ENCODE measurements at places on chromosomes 5 and 9.

DNA sequence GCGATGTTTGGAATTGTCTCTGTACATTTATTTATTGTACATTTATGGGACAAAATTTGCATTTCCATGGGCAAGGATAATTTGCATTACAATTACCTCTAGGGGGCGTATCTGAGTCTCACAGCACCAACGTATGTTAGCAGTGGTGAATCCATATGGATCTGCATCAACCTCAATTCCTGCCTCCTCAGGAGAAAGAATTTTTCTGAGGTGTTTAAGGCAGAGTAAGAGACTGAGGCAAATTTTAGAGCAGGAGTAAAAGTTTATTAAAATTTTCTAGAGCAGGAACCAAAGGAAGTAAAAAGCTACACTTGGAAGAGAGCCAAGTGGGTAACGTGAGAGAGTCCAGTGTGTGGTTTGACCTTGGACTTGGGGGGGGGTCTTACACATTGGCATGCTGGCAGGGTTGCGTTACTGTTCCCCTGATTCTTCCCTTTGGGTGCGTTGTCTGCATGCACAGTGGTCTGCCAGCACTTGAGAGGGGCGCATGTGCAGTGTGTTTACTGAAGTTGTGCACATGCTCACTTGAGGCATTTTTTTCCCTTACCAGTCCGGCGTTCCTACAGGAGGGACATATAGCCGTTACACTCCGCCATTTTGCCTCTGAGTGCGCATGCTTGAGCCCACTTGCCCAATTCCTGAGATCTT, 21.0 kb upstream of the RAB14 start:
- DNase-seq = no peak

- DNase-seq = no peak
Observed at GRCh38 chr5:1292139-1292538, 2.7 kb downstream of the TERT start.

DNA sequence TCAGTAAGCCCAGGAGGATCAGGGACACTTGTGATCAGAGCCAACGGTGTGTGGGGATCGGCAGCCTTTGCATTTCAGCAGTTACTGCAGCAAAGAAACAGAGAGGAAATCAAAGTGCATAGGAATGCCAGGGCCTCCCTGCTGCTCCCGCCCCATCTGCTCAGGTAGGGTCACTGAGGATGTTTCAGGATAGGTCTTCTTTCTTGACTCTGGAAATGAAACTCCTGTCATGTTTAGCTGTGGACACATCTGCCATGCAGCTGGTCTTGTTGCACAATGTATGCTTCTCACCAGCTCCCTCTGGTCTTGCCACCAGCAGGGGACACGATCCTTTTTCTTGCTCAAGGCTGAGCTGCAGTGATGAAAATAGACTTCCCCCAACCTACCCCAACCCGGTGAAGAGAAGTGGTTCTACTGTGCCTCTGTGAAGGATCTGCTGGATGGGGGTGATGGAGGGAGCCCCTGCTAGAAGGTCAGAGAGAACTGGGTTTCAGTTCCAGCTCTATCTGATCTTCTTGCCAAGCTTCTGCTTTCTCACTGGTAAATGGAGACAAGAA, 185.2 kb upstream of the KLF4 start:
- DNase-seq = no peak

DNA sequence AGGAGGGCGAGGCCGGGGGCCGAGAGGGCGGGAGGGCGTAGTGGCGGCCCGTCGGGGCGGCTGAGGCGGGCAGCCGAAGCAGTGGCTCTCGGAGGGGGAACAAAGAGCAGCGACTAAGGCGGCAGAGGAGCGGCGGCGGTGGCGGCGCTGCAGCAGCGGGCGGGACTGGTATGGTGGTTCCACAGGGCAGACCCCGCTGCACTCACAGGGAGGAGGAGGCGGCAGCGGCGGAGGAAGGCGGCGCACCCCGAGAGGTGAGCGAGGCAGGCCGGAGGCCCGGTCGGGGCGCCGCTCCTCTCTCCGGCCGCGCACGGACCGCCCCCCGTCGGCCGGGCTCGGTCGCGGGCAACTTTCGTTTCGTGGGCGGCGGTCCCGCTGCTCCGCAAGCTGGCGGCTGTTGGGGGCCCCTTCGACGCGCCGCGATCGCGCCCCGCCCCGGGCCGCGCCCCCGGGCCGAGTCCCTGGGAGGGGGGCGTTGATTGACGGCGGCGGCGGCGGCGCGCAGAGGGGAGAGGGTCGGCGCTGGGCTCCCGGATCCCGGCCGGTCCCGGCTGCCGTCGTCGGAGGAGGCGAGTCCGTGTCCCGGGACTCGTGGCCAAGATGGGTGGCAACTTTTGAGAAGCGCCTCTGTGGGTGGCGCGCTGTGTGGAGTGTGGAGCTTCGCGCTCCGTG, 467 bp downstream of the CNOT6 start:
- DNase-seq = peak; percentile 62

DNA sequence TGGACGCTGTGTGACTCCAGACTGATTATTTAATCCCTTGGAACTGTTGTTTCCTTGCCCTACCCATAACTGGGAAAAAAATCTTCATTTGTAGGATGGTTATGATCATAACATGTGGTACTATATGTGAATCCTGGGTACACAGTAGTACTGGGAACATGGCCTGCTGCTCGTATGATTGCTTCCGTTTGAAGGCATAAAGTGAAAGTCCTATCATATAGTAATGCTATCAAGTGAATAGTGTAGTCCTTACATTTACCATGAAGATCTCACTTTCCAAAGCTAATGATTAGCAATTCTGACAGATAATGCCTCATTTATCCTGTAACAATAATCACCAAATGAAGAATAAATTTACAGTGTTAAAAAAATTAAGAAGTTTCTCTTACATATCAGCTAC, 53.2 kb downstream of the MEF2C start:
- DNase-seq = no peak

DNA sequence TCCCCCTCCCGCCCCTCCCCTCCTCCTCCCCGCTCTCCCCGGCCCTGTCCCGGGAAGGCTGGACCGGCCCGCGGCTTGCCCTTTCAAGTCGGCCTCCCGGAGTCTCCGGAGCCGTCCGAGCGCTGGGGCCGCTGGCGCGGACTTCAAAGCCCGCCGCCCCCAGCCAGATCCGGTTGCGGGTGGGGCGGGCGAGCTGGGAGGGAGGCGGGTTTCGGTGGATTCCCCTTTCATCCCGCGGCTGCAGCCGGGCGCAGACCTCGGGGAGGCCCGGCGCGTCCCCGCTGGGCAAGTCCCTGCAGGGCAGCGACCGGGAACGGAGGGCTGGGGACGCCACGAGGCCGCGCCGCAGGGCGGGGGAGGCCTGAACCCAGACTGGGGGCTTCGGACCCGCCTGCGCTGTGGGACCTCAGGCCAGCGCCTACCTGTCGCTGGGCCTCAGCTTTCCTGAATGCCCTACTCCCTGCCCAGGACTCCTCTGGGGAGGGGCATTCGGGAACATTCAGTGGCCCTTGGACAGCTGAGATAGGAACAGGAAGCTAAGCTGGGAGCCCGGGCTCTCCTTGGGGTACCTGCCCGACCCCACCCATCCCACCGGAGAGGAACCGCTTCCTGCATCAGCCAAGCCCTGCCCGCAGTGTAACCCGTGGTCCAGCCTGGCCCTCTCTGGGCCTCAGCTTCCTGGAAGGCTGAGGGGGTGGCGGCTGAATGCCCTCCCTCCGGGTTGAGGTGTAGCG, 23.4 kb downstream of the C9orf50 start:
- DNase-seq = peak; percentile 52

- DNase-seq = no peak
Observed at GRCh38 chr9:86735772-86736458, 211.4 kb downstream of the GAS1 start.

DNA sequence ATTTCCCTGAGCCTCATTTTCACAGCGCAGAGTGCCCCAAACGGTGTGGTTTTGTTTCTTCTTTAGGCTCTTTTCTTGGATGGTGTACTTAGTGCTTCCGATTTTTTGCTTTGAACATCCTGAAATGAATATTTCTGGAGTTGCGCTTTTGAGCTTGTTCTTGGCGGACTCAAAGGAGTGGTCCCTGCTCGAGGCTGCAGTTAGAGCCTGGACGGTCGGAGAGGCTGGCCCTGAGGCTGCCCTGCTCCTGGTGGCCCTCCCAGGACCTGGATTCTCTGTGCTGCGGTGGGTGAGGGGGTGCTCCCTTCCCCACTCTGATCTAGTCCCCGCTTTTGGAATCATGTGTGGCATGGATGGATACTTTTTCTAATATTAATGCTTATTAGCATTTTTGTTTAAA, 291.8 kb upstream of the IRX4 start:
- no peak for DNase-seq

GRCh38 chr5:67286006-67286405, 89.4 kb upstream of the CD180 start:
- DNase-seq = no peak

Measured in stimulated activated naive CD8-positive, alpha-beta T cell treated with anti-CD3 and anti-CD28 coated beads, Interleukin-15, Interleukin-2, amounts not matched to agents 100 U/mL and 50 U/mL, for 24 hours (primary cell).